Hematopoietic multipotent progenitor cell (in vitro differentiated cells): ENCODE measurements at places on chromosomes 6 and 20.

GRCh38 chr6:154370545-154370944, 13.9 kb upstream of the IPCEF1 start:
- peak; percentile 67 for DNase-seq

DNA sequence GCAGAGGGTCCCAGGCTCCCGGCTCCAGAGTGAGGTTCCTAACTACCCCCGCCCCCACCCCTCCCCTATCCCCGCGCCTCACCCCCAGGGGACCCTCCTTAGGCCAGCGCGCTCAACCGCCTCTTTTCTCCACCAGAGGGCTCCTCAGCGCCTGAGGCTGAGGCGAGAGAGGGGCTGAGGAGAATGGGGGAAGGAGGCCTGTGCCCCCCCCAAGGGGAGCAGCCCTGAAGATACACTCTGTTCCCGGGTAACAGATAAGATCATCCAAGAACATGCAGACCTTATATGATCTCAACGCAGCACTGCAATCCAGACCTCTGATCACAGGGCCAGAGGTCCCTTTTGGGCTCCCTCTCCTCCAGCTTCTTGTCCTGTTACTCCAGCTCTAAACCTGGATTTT, 43.3 kb upstream of the MRPS10 start:
- peak; percentile 58 for DNase-seq

DNA sequence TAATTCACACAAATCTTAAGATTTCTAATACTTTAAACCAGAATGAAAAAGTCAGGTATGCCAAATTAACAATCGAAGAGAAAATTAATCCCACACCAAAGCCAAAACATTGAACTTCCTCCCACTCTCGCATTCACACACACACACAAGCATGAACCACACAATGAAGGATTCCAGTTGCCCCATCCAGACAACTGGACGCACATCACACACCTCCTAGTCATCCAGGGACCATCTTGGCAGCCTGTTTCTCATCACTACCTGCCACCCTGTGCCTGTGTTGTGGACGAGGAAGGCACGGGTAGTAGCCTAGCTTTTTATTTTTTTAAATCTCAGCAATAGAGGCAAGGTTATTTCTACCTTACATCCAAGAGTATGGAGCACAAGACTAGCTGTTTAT, 15.2 kb downstream of the B4GALT5 start:
- DNase-seq: no peak

DNA sequence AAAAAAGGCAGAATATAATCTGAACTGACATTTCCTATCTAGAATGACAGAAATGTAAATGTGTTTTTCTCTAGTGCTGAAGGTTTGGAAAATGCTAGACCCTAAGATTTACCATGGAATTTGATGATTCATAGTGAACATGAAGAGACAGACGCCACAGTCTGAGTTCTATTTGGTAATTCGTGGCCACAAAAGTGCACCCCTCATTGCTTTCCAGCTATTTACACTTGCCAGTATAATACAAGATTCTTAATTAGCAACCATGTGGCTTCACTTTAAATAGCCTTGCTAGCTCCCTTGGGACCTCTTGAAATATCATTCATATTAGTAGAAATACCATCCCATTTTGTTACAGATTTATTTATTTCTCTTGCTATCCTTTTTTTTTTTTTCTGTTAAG, 636.8 kb downstream of the PRKN start:
- no peak for DNase-seq

GRCh38 chr6:116563830-116564229, 7.5 kb upstream of the RWDD1 start:
- no peak for DNase-seq

DNA sequence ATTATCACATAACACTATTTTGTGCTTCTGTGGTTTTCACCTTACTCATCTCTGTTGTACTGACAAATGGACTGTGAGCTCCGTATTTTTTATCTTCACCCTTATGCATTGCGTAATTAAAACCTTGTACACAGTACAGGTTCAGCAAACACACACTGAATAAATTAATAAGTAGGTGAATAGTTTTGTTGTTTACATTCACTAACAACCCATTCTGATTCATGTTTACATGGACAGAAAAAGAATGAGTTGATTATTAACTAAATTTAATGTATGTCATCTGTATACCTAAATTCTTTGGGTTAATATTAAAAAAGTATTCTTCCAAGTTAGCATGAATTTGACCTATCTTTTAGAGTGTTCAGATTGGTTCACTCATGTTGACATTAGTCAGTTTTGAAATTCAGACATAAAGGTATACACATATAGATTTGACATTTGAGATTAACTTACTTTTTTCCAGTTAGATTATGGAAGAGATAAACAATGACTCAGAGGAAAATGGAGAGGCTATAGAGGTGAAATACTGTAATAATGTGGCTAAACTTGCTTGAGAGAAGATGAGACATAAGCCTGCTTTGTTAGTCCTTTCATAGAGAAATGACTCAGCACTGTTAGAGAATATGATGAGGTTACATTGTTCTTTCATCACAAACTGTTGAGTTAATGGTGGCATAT, 541.7 kb upstream of the FLRT3 start:
- no peak for DNase-seq

DNA sequence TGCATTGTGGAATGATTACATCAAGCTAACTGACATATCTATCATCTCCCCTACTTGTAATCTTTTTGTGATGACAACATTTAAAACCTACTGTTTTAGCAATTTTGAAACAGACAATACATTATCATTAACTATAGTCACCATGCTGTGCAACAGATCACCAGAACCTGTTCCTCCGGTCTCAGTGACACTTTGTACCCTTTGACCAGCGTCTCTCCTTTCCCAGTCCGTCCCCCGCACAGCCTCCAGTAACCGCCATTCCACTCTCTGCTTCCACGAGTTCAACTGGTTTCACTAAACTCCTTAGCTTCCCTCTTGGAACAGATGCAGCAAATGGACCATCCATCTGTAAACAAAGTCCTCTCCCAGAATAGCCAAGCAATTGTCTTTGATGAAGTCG, 21.8 kb downstream of the LRP11 start:
- no peak for DNase-seq

GRCh38 chr6:138521790-138522189, 22.5 kb upstream of the NHSL1 start:
- DNase-seq: no peak

- no peak for DNase-seq
Observed at GRCh38 chr20:58378704-58379103, 10.3 kb upstream of the VAPB start.

DNA sequence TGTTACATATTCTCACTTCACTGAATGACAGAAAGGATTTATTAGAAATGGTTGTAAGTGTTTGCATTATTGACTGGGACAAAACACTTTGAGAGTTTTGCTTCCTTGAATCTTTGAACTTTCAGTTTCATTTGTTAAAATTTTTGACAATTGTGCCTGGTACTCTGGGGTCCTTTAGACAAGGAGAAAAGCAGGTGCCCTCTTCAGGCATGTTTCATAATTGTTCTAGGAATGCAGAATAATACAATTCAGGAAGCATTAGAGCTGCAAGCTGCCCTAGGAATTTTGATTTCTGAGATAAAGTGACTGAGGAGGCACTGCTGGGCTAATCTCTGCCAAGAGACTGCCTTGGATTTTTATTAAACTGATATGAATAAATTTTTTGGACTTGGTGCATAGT, 49.7 kb downstream of the TOP1 start:
- peak; percentile 51 for DNase-seq

GRCh38 chr6:134314006-134314821, 3.7 kb downstream of the SGK1 start:
- DNase-seq: no peak

DNA sequence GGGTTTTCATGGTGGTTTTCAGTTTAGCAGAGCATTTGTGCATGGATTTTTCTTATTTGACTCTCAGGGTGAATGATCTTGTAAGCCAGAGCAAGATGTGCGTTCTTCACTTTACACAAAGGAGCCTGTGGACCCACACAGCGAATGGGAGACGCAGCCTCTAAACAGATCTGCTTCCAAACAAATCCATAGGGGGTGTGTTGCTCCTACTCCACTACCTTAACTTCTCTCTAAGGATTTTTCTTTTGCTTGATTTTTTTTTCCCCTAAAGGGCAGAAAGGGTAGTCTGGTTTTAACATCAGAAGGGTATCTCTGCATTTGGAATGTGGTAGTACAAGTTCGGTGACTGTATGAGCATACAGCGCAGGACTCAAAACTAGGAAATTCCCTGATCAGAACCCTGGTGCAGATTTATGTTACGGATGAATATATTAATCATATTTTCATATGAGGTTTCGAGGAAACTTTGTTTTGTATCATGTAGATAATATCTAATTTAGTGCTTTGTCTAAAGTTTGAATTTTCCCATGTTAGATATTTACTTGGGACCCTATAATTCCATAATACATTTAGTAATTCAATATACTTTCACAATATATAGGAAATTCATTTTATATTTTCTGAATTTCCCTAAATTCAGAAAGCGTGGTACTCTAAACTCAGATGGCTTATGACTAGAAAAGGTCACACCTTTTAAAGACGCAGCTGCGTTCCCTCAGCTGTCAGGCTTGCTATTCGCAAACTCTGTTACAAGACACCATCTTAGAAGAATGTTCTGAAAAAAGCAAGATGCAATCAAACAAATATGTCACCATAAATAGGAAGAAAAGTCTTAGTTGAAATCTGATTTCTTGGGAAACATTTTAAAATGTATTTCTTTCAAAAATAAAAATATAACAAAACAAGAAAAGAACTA, 196.9 kb downstream of the TMEM242 start:
- no peak for DNase-seq

DNA sequence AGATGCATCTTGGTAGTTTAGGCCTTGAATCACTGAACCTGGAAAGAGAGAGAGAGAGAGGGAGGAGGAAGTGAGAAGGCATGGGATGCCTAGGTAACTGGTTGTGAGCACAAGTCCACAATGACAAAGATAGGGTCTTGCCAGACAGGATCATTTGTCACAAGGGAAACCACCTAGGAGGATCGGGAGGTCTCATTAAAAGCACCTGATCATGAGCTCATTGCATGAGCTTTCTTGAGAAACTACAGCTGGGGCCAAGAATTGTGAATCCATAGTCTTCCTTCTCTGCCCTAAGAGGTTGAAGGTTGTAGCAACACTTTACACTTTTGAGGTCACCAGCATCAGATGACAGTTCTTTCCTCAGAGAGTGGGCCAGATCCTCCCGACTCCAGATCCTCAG, 195.7 kb downstream of the CD83 start:
- DNase-seq: no peak

DNA sequence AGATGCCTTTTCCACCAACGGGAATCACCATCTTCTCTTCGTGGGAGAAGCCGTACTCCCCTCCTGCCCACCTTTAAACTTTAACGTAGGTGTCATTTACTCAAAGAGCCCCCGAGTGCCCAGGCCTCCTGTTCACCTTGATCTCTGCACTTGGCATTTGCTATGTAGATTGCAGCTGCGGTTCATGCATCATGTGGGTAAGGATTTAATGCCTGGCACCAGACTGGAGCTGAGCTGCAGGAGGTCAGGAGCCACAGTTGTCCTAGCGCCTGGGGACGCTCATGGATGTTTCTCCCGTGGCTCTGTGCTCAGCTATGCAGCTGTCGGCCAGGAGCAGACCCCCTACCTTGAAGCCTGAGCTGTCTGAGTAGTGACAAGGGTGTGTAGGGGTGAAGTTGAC, 133.7 kb downstream of the CDH4 start:
- DNase-seq: no peak

DNA sequence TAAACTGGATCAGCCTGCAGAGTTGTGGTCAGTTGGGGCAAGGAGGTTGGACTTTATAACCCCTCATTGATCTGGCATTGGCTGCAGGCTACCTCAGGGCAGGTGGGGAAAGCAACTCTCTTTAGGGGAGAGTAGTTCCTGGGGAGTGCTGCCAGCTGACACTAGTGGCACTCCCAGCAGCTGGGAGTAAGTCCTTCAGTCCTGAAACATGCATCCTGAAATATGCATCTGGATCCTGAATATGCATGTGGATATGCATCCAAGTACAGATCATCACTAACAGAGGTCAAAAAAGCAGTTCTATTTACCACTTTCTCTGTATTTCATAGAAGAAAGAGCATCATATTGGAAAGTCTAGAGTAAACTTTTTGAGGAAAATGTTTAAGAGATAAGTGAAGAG, 350.8 kb downstream of the EPM2A start:
- DNase-seq: no peak

- DNase-seq: peak; percentile 7
Observed at GRCh38 chr6:108123481-108123929, 42.3 kb upstream of the NR2E1 start.

DNA sequence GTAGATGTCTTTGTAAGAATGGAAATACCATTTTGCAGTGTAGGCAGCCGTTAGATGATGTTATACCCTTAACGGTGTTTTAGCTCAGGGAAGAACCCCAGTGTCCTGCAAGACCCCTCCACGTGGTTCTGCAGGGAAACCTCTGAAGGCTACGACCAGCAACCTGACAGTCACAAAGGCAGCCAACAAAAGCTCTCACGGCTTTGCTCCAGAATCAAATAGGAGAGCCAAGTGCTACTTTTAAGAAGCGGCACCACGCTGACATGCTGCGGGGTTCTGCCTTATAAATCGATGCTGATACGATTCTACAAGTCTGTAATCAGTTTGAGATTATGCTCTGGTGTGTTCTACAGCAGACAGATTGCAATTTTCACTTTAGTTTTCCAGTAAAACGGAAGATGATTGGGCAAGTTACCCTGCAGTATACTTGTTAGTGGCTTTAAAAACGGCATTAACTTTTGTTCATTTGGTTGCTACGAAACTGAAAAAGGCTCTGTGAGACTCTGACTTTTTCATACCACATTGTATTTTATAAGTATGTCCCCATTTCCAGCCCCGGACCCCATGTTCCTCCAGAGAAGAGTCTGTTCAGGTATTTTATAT, 312.9 kb downstream of the SAMD5 start:
- no peak for DNase-seq

GRCh38 chr6:437037-437392, 45.5 kb downstream of the IRF4 start:
- DNase-seq: no peak

DNA sequence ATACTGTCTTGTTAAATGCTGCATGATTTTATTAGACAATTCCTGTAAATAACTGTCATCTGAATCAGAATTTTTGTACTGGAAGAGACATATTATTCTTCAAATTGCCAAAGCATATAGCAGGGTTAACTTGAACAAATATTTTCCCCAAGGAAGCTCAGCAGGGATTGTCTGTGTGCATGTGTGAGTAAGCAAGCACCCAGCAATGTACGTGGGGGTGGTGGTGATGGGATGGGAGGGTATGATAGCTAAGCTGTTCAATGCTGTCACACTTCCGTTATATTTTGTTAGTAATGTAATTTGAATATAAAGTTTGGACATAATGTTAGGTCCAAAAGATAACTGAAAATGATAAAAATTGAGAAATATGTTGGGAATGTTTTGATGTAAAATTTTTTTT, 118.1 kb downstream of the MYB start:
- no peak for DNase-seq

- DNase-seq: no peak
Observed at GRCh38 chr6:167532410-167533288, 207.8 kb downstream of the TTLL2 start.
